ENCODE measurements at places on chromosomes 3 and 15.

- peak; percentile 35 for DNase-seq
These were observed 7.7 kb downstream of the BCL6 start for GRCh38 chr3:187737368-187738070.

- DNase-seq: no peak
These were observed 194.3 kb downstream of the IL5RA start for GRCh38 chr3:2915826-2916225.

GRCh38 chr15:56894601-56895000, 23.8 kb upstream of the TCF12 start:
- no peak for DNase-seq

- DNase-seq: peak; percentile 29
These were observed 173.0 kb upstream of the FRMD4B start for GRCh38 chr3:69558912-69559311.

GRCh38 chr15:75367913-75368688, at the start of gene MAN2C1:
Gene MAN2C1, minus strand, starts transcription at chr15:75368607. Its CDS starts 24 bp downstream, at chr15:75368583.
- peak; percentile 94 for DNase-seq

DNA sequence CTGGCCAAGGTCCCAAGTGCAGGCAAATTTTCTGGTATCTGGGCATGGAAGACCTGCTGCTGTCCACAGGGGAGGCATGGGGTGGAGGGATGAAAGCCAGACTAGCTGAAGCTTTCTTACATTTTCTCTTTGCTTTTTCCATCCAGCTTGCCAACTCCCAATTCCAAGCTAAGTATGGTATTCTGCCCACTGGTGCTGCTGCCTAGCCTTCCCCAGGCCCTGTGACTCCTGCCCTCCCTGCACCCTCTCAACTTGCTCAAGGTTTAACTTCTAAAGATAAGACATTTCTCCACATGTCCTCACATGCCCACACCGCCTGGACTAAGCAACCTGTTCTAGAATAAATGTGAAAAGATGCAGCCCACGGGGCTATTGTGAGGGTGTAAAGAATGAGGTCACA, 59.5 kb upstream of the HACD2 start:
- no peak for DNase-seq

- DNase-seq: no peak
These were observed 645.5 kb downstream of the RBMS3 start for GRCh38 chr3:29926378-29926777.

GRCh38 chr3:102030661-102031060, 181.3 kb downstream of the NFKBIZ start:
- no peak for DNase-seq

- no peak for DNase-seq
These were observed 2.9 kb downstream of the KLHL24 start for GRCh38 chr3:183638101-183638852.

DNA sequence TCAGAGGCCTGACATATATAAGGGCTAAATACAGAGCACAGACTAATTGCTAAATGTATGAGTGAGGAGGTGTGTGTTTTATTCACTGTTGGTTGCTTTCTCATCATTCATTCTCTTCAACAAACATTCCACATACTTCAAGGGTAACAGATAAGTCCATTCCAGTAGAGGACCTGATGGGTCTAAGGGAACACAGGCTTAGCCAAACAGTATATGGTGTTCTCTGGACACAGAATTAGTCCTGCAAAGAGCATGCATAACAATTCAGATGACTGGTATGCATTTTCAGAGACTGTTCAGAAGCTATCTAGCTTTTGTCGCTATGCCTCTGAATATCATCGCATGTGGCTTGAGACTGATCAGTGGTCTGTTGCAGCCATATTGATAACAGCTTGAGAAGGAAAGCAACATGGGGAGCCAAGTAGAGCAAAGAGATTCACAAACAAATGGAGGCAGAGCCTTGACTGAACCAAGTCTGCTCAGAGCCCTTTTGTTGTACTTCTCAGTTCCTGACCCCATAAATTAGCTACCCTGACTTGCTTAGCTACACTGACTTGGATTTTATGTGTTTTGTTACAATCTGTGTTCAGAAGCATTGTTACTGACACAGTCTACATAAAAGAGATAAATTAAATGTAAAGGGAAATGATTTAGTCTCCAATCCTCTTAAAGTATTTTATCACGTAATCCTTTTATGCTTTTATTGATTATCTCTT, 1178.7 kb downstream of the ROBO1 start:
- DNase-seq: no peak

- DNase-seq: no peak
These were observed 451.3 kb upstream of the MCTP2 start for GRCh38 chr15:93780073-93780472.

DNA sequence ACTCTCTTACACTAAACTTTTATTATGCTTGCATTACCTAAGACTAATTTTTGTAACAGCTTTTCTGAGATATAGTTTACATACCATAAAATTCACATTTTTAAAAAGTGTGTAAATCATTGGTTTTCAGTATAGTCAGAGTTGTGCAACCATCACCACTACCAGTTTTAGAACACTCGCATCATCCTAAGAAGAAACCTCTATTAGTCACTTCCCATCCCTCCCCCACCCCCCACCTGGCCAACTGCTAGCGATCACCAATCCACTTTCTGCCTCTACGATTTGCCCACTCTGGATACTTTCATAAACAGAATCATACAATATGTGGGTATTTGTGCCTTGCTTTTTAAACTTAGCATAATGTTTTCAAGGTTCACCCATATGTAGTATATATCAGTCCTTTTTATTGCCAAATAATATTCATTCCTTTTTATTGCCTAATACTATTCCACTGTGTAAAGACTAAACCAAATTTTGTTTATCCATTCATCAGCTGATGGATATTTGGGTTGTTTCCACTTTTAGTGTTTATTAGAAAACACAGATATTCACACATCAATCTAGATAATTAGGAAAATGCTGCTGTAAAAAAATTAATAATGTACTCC, 23.0 kb downstream of the UBP1 start:
- no peak for DNase-seq

DNA sequence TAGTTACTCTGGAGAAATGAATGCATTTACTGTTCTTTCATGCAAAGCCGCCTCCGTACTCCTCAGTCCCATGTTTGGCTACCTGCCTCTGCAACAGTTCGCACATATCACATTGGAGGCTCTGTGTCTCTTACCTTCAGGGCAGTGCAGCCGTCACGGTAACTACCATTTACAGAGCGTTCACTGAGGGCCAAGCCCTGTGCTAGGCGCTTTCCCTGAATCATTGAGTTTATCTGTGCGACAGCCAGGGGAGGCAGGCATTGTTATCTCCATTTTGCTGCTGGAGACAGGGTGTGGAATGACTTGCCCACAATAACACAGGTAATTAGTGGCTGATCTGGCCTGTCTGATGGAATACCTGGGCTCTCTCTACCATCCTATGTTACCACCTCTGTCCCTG, 115.0 kb downstream of the THSD4 start:
- no peak for DNase-seq

GRCh38 chr3:58965865-58966264, 84.0 kb downstream of the CFAP20DC start:
- DNase-seq: no peak

DNA sequence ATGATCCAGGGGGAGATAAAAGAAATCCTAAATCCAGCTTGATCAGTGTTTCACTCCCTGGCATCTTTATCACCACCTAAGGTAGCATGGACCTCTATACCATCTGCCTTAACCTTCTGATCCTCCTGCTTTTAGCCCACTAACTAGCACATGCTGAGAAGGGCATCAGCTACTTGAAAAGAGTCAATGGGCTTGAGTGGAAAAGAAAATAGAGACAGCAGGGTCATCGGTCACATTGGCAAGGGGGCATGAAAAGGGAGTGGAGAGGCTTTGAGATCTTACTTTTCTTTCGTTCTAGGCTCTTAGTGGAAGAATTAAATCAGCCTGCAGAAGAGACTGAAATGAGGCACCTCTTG, 239 bp upstream of the ZFYVE19 start:
- DNase-seq: no peak

- DNase-seq: no peak
These were observed 16.5 kb downstream of the KLHL25 start for GRCh38 chr15:85778107-85778776.

DNA sequence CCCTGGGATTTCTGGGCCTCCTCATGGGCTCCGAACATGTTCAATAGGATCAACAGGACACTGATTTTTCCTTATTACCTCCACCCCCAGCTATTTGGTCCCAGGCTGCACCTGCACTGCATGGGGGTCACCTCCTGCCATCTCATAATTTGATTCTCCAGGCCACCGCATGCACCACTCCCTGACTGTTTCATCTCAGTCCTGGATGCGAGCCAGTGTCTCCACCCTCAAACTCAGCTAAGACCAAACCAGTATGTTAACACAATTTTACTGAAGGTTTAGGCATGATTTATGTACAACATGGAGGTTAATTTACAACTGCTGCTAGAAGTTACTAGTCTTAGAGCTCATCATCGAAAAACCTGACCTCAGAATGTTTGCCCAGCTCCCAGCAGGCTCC, 249.5 kb downstream of the UACA start:
- DNase-seq: no peak

- DNase-seq: no peak
These were observed 342.2 kb upstream of the TPRG1 start for GRCh38 chr3:188829576-188829975.

- no peak for DNase-seq
These were observed 175.6 kb upstream of the MLF1 start for GRCh38 chr3:158395421-158395820.

- DNase-seq: no peak
These were observed 4.5 kb upstream of the CYP8B1 start for GRCh38 chr3:42880183-42880582.

DNA sequence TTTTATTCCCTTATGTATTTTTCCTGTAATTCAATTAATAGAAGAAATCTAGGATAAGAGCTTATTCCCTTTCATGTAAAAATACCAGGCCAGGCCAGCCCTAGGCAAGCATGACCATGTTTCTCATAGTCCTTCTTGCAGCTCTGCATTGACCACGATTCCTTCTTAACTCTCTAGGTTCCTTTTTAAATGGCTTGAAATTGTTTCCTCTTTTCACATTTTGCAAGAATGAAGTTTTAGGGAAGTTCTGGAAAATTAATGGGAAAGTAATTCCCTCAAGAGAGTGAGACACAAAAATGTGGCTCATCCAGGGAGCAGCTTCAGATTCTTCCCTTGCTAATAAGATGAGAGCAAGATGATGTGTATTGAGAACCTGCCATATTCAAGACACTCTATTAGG, 116.5 kb upstream of the FGF7 start:
- peak; percentile 16 for DNase-seq

DNA sequence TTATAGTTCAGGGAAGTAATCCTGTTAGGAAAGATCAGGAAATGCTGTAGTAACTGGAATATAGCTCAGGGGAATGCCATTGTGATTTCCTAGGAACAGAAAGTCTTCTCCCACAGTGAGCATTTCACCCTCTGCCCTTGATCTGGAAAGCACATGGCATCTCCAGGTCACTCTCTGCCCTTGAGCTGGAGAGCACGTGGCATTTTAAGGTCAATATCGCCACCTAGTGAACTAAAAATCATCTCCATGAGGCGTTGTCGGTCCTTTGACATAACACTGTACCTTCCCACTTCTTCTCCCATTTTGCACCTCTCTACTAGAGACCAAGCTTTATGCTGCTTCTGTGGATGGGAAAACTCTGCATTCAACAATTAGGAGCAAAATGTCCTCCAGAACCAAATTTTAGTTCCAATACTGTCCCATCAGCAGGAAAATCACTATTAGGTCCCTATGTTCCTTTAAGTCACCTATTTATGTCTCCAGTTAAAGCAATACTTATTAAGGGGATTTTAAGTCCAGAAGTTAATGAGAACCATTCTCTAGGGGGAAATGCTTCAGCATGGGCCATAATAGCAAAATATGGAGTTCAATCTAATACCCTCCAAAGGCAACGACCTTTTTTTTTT, 54.7 kb upstream of the GK5 start:
- peak; percentile 88 for DNase-seq

GRCh38 chr3:153072382-153072781, 89.6 kb upstream of the RAP2B start:
- DNase-seq: no peak

GRCh38 chr3:111610189-111610588, 15.0 kb upstream of the ZBED2 start:
- no peak for DNase-seq

- no peak for DNase-seq
These were observed 4.6 kb downstream of the ANXA2 start for GRCh38 chr15:60392986-60393790.

GRCh38 chr3:126607214-126607908, 47.6 kb downstream of the TXNRD3 start:
- peak; percentile 55 for DNase-seq

DNA sequence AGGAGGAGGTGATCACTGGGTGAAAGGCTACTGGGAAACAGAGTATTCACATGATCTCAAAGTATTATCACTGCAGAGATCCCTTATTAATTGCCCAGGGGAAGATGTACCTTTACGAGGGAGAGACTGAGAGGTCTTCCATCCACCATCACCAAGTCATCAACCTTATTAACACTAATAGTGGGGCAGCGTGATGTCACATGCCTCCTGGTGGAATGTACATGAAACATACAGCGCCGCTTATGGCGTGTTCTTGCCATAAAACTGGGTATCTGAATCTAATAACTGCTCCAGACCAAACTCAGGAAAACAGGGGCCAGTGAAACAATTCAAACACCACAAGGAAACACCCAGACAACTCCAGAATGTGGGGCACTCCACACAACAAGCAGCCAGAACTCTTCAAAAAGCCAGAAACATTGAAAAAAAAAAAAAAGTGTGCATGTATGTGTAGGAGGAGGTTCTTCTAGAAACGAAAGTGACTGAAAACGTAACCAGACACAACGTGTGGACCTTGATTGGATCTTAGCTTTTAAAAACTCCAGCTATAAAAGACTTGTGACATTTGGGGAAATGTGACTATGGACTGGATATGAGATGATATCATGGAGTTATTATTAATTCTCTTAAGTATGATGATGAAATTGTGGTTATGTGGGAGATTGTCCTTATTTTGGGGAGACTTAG, 4.6 kb downstream of the STIMATE start:
- DNase-seq: peak; percentile 4

DNA sequence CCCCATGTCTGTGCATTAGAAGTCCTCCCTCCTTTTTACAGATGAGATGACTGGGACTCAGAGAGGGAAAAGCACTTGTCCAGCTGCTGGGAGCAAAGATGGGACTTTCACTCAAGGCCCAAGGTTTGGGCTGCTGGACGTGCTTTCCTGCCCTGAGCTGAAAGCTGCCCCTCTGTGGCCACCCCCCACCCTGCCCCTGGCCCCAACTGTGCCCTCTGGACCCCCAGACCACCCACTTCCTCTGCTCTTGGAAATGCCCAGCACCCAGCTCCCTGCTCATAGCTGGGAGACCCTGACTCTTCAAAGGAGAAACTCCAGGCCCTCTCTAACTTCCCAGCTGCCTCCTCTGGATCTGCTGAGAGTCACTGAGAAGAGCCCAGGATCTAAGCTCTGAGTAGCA, 20.7 kb downstream of the GRIP2 start:
- DNase-seq: no peak

- DNase-seq: no peak
These were observed 314.5 kb upstream of the CCDC54 start for GRCh38 chr3:107062787-107063186.

Data from Kasumi-1 (cell line).